ENCODE measurements at places on chromosomes 6 and 20.
A peak's percentile ranks its signal among the peaks of the same experiment; 100 is the strongest.

DNA sequence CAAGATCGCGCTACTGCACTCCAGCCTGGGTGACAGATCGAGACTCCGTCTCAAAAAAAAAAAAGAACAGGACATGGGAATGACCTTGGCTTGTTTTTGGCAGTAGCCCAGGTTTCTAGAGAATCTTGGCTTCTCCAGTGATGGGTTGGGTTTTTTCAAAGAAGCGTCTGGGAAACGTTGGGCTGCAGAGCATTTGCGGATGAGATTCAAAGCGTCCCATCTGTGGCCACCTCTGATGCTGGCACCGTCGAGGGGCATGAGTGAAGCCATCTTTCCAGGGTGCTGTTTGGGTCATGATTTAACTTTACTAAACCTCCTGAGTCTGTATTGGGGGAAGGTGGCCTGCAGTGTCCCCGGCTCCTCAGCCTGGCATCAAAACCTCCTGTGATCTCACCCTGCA is 43.2 kb upstream of the SRF start:
- peak; percentile 50 for DNase-seq

DNA sequence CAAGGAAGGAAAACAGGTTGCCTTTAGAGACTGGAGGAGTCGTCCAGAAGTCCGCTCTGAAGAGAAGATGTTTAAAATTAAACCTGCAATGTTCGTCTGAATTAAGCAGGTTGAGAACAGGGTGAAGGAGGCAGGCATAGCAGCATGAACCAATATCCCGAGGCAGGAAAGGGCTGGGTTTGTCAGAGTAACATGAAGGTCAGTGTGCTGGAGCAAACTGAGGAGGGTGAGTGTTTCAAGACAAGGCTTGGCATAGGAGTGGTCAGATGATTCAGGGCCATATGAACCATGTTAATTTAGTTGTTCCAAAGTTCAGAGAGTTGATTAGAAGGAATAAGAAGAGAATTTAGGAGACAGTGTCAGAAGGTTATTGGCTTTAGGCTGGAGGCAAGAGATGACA is 93.3 kb downstream of the UTRN start:
- peak; percentile 35 for DNase-seq

- no peak for DNase-seq
Observed at GRCh38 chr20:41202426-41202825, 65.1 kb downstream of the PLCG1 start.

DNA sequence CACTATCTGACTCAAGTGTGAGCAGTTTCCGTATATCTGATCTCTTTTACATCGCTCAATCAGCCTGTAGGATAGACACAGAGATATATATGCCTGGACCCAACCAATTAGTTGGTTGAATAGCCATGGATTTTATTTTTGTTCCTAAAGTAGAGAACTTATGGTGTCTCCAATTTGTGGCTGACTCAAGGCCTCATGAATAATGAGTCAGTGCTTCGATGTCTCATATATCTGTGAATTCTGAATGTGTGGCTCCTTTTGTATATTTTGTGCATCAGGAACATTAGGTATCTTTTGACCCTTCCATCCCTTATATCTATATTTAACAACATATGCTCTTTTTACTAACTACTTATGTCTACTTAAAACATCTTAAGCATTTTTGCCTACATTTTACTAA is 64.5 kb downstream of the OR2B2 start:
- DNase-seq, result peak; percentile 62

GRCh38 chr6:170142559-170142958 is 148.3 kb downstream of the DLL1 start:
- no peak for DNase-seq

DNA sequence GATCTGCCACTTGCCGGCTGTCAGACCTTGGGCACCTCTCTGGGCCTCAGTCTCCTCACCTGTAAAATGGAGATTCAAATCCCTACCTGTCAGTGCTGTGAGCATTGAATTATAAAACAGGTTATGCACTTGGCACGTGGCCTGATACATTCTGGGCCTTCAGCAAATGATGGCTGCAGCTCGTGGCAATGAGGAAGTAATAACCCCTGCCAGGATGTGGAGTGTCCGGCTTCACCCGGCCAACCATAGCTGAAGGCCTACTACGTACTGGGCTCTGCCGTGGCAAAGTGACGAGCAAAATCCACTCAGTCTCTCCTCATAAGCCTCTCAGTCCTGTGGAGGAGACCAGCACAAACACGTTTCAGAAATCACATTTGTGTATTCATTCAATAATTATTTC is 10.9 kb upstream of the VSTM2L start:
- no peak for DNase-seq

GRCh38 chr6:166553563-166554271 is 32.8 kb downstream of the RAMACL start:
- peak; percentile 69 for DNase-seq

GRCh38 chr6:37696841-37697662 is 631 bp downstream of the MDGA1 start:
- peak; percentile 47 for DNase-seq

- no peak for DNase-seq
Observed at GRCh38 chr6:16148498-16148897, 19.6 kb downstream of the MYLIP start.

DNA sequence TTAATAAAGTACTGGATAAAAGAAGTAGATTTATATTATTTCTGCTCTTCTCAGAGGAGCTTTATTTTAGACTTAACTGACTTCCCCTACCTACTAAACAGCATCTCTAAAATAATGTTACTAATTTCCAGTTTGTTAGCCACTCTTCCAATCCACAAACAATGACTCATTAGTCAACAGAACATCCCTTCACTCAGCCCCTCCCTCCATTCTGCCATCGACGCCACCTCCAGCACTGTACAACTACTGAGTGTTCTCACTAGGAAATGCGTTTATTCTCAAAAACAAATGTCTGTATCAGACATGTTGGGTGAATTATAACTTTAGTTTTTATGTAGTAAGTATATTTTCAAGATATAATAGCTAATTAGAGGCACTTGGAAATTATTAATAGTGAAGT is 427.0 kb downstream of the EYS start:
- peak; percentile 5 for DNase-seq

DNA sequence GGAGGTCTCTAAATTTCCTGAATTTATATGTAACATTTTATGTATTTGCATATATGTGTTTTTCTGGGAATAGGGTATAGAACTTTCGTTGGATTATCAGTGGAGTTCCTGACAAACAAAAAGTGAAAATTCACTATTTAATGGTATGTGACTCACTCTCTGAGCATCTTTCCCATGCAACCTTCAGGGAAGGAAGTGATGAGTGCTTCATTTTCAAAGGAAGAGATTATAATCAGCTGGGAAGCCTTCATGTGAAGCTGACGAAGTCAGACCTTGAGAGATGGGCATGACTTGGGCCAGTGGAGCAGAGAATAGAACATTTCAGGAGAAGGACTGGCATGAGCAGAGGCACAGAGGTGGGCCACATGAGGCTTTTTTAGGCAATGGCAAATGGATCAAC is 72.7 kb downstream of the FAXC start:
- DNase-seq, result peak; percentile 64

DNA sequence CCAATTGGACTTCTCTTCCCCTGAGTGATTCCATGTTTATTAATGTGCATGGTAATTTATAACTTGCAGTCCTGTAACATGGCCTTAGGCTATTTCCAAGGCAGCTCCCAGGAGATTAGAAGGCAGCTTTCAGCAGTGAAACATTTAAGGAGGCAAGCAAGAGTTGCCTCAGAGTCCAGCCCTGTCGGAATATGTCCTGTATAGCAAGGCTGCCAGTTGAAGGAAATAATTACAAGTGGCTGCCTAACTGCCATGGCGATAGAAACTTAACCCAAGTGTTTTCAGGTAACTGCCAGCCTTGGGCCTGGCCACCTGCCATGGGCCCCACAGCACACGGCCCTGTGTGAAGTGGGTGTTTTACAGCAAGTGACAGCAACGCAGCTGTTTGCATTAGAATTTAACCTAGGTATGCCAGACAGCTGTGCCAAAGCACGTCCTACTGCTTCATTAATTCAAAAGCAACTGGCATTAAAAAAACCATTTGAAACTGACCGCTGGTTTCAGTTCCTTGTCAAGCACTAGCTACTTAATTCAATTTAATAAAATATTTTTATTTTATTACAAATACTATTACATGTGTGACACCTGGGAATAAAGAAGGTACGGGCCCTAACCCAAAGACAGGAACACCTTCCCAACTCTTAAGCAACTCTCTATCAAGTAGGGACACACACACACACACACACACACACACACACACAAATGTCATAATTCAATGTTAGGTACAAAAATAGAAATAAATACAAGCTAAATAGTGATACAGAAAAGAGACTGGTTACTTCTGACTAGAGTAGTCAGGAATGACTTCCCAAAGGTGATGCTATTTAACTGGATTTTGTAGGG is 151.8 kb upstream of the HEY2 start:
- DNase-seq, result peak; percentile 86

GRCh38 chr6:52399511-52400312 is 20.4 kb upstream of the EFHC1 start:
- peak; percentile 74 for DNase-seq

DNA sequence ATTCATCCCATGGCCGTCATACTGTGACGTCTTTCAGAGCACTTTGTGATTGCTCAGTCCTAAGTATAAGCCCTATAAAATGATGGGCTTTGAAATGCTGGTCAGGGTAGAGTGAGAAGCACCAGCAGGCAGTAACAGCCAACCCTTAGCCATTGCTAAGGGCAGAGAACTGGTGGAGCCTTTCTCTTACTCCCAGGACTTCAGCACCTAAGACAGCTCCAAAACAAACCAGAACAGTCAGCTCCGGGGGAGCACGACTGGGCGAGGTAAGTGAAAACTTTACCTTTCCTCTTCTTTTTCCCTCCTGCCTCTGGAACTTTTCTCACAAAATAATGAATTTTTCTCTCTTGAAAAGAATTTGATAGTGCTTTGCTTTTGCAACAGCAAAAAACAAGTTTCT is at the start of gene VIP:
Gene VIP (plus strand): TSS at position 104 of the 400 bp plus-strand sequence. CDS start 1,381 bp downstream, outside the sequence.
- DNase-seq, result peak; percentile 54

GRCh38 chr6:53432318-53433161 is 83.8 kb upstream of the ELOVL5 start:
- peak; percentile 71 for DNase-seq

DNA sequence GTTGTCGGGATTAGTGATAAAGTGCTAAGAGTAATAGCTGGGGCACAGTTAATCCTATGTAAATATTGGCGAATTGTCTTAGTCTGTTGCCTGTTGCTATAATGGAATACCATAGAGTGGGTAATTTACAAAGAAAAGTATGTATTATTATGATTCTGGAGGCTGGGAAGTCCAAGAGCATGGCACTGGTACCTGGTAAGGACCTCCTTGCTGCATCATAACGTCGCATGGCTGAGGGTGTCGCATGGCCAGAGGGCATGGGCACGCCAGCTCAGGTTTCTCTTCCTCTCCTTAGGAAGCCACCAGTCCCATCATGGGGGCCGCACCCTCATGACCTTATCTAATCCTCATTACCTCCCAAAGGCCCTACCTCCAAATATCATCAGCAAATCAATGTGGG is 29.7 kb downstream of the IRF4 start:
- no peak for DNase-seq

- DNase-seq, result no peak
Observed at GRCh38 chr6:89602166-89602565, 36.4 kb downstream of the LYRM2 start.

DNA sequence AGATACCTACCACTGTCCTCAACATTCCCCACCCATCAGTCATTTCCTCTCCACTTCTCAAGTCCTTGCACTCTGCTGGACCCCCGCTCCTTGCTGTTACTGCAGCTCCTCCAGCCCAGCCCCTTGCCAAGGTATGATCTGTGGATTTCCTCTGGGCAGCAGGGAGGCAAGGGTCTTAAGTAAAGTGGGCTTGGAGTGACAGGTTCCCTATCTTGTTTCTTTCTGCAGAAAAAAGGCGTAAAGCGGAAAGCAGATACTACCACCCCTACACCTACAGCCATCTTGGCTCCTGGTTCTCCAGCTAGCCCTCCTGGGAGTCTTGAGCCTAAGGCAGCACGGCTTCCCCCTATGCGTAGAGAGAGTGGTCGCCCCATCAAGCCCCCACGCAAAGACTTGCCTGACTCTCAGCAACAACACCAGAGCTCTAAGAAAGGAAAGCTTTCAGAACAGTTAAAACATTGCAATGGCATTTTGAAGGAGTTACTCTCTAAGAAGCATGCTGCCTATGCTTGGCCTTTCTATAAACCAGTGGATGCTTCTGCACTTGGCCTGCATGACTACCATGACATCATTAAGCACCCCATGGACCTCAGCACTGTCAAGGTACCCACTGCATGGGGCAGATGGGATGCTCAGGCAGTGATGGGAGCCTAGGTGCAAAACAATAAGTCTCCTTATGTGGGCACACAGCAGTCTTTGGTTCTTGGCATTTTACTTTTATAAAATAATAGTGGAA is 8.1 kb downstream of the BRD2 start:
- DNase-seq, result no peak

DNA sequence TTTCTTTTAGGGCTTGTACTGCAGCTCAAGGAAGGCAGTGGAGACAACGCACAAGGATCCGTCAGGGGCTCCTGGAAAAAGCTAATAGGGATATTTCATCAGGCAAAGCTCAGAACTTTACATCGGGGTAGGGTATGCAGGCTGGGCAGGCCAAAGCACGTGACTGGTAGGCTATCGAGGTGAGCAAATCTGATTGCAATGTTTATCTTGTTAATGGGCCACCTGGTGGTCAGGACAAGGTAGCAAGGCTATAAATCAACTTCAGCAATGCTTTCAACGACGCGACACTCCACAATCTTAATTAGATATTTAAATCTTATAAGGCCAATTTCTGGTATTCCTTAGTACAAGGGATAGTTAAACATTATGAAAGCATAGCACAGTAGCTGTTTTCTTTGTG is 1302.8 kb upstream of the EYS start:
- DNase-seq, result no peak

DNA sequence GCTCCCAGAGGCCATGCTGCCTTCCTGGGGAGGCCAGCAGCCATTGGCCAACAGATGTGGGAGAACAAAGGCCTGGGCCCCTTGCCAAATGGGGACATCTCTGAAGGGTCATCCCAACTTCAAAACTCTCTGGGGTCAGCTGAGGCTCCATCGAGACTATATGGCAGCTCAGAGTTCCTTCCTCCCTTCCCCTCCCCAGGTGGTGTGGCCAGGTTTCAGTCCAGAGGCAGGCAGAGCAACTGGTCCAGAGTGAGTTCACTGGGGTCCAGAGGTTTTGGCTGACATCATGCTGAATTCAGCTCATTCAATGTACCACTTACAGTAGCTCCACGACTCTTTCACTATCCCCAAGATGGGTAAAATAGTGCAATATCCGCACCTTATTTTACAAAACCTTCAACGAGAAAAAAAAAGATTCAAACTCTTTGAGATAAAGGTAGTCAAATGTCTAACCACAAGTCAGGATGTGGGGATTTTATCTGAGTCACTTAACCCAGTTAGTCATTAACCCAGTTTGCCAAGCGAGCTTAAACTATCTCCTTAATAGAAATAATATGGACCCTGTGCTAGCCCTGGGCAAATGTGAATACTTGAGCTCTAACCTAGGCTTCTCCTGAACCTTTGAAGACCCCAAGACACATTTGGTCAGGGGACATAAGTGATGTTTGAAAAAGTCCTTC is 108.4 kb upstream of the PLEKHG1 start:
- peak; percentile 83 for DNase-seq

DNA sequence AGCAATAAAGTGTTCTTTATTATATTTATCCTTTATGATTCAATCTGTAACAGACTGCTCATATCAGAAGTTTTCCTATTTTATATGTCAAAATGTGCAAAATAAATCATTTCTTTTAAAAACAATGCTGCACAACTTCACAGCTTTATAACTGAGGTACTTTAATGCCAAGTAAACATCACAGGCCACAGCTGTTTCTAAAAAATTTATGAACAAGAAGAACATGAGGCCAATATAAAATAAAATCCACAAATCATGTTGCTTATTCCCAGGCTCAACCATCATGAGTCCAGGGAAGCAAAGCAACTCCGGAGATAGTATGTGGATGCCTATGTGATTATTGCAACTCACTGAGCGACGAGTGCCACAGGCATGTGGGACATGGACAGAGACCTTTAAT is 195.5 kb downstream of the ISM1 start:
- no peak for DNase-seq

Data from M059J (cell line).